ENCODE measurements at places on chromosomes 1 and 21.

- no peak for DNase-seq
Observed at GRCh38 chr21:28025111-28025510, 967.6 kb downstream of the LTN1 start.

GRCh38 chr1:241742084-241742483 lies 90.0 kb downstream of the WDR64 start:
- no peak for DNase-seq

DNA sequence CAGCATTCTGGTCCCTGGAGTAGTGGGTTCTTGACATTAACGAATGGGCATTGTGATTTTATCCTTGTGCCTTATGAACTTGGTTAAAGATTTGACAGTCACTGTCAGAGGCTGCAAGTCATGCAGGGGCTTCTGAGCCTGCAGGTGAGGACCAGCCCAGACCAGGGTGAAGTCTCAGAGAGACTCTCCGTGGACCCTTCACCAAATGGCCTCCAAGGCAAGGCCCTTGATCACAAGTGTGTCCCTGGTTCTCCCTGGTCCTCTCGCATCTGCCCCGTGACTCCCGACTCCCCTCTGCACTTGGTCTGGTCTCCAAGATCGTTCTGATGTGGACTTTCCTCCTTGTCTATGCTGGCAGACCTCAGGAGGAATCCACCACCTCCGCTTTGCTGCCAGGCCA lies 476.5 kb upstream of the VAMP3 start:
- DNase-seq: no peak

DNA sequence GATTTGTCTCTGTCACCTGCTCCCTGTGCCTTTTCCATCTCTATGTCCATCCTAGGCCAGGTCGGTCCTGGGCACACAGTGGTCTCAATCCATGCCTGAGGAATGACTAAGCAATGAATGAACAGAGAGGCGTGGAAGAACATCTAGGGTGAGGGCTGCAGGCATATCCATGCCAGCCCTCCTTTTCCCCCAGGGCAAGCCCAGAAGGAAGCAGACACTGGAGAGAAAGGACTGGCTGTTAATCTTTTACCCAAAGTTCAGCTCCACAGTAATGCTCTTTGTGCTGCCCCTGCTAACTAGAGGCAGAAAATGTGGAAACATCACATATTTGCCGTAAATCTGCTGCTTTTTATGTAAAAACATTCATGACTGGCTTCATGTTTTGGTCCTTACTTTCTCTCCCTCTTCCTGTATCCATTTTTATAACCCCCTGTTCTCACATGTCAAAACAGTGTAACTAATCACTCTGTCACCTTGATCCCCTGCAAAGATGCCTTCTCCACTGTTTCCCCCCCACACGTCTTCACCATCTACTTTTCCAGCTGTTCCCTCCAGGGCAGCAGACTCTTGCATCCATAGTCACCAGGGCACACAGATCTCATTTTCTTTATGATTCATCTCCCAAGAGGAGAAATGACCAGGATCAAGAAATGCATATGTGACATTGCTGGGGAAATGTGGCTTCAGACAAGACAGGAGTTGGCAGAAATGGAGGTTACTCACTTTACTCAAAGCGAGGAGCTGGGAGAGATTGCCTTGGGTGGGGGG lies 166.4 kb upstream of the PROX1 start:
- DNase-seq: no peak

- DNase-seq: no peak
Observed at GRCh38 chr1:149966405-149966804, 29.7 kb upstream of the MTMR11 start.

DNA sequence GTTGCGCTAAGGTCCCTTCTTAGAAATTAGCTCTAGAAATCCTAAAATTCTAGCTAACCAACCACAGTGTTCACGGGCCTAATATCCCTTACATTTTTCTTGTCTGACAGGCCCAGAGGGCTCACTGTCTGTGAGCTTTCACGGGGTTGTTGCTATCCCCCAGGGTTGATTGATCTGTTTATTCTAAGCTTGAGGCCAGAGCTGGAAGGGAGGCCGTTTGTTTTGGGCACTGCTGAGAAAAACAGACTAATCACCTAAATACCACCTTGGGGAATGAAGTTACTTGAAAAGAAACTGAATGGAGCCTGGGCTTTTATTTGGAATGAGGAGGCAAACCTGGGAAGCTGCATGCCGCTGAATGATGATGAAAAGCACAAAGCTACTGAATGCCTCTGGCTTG lies 162.4 kb downstream of the KIF26B start:
- no peak for DNase-seq

GRCh38 chr1:18309552-18310155 lies 171.1 kb upstream of the KLHDC7A start:
- no peak for DNase-seq

DNA sequence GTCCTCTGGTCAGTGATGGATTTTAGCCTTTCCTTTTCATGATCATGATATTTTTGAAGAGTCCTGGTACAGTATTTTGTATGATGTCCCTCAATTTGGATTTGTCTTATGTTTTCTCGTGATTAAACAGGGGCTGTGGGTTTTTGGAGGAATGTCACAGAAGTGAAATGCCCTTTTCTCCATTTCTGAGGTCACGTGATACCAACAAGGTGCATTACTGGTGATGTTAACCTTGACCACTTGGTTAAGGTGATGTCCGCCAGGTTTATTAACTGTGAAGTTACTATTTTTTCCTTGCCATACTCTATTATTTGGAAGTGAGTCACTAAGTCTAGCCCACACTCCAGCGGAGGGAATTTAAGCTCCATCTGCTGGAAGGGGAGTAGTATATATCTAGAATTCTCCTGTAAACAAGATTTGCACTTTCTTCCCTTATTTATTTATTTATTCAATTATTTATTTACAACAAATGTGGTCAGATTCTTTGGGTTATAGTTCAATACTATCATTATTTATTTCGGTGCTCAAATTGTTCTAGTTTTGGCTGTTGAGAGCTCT lies 123.4 kb downstream of the HIVEP3 start:
- DNase-seq: no peak

DNA sequence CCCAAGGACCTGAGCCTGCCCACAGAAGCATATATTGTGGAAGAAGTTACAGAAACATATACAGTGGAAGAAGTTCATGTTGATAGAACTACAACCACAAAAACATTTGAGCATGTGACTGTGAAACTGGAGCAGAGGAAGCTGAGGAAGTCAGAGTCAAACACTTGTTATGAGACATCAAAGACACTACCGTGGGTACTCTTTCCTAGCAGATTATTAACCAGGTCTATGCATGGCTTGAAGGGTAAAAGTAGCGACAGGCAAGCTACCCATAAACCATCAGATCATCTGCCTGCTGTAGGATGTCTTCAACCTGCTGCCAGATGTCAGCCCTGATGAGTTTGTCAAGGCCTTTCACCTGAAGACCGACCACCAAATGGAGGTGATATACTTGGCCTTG lies 35.8 kb downstream of the IVNS1ABP start:
- DNase-seq: no peak

GRCh38 chr21:24118738-24119459 lies 1488.4 kb downstream of the MRPL39 start:
- no peak for DNase-seq

DNA sequence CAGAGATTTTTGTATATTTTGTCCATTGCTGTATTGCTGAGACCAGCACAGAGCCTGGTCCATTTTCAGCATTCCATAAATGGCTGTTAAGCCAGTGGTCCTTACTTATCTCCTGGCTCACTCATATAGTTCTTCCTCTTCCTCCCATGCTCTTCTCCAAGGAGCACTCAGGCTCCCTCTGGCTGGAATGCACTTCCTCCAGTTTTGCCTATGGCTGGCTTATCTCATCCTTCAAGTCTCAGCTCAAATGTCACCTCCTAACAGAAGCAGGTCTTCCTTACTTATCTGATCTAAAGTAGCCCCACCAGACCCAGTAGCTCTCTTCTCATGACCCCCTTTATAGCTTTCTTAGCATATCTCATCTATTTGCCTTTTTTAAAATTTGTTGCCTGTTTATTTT lies 146.9 kb downstream of the SLC30A10 start:
- DNase-seq: no peak

DNA sequence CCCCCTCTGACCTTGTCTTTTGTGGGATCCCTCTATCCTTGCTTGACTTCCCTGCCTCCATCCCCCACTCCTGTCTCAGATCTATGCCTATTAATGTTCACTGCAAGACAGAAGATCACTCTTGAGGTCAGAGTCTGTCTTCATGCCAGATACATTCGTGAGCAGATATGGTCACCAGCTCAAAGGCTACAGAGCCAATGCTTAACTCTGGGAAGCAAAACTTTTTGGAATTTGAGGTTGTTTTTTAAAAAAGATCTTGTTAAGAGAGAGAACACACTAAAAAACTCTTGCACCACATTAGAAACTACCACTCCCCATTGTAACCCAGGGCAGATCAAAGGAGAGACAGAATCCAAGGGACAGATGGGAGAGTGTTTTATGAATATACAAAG lies 17.1 kb upstream of the A3GALT2 start:
- no peak for DNase-seq

DNA sequence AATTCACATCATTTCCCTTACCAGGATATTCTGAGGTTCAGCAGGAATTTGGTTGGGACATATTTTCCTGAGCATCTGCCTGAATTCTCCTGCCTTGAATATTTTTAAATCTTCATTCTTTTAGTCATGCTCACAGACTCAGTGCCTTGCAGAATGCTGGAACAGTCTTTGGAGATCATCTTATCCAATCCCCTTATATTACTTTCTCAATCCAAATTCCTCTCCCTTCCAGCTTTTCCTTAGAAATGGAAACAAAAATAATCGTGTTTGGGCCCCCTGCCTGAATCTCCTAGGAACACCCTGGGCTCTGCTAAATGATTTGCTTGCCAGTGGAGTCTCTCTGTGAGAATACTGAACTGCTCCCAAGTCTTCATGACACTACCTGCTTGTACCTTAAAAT lies 38.4 kb downstream of the LHX8 start:
- no peak for DNase-seq

DNA sequence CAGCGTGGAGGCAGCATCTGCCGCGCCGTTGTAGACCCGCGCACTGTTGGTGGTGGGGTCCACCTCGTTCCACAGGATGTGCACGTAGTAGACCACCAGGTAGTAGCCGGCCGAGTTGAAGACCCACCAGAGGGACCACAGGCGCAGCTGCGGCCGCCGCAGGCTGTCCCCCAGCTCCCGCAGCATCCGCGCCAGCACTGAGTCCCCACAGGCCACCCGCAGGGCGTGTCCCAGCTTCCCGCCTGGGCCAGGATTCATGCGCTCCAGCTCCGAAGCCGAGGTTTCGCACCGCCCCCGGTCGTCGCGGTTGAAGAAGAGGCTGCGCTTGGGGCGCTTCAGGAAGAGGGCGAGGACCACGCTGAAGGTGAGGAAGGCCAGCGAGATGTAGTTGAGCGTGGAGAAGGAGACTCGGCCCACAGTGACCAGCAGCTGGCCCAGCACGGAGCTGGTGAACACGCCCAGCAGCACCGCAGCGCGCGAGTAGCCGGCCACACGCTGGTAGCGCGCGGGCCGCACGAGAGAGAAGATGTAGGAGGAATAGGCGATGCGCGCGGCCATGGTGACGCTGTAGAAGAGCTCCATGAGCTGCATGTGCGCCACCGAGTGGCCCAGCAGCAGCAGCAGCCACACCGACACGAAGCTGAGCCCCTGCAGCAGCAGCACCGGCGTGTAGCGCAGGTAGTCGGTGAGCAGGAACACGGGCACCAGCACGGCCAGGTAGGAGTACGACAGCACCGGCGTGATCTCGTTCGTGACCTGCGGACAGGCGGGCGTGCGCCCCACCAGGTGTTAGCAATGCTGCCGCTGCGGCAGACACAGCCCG lies 10.6 kb downstream of the SLC19A1 start:
- no peak for DNase-seq

DNA sequence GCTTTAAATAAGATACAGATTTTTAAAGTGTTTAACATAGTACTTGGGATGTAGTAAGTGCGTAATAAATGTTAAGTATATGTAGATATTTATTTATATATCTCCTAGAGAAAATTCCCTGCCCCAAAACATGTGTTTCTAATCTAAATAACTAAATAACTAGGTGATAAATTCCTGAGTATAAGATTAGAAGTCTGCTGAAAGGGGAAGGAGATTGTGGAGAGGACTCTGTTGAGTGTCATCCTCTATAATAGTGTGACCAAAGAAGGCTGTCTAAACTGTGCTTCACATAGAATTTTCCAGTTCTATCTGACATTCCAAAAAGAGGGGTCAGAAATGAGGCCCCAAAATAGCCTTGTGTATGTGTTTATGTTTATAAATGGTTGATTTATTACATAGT lies 590.5 kb upstream of the ADAMTS5 start:
- no peak for DNase-seq

DNA sequence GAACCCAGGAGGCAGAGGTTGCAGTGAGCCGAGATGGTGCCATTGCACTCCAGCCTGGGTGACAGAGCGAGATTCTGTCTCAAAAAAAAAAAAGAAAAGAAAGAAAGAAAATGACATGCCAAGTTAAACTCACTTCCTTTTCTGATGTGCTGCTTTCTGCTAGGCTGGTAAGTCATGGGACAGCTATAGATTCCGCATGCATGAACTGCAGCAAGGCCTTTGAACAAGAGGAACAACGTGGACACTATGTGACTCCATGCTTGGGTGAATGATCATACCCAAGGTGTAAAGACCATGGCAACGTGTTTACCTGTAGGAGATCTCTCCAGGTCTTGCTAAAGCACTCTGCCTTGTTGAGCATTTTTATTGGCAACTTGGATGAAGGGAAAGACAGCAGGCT lies 10.3 kb upstream of the TTF2 start:
- DNase-seq: no peak

DNA sequence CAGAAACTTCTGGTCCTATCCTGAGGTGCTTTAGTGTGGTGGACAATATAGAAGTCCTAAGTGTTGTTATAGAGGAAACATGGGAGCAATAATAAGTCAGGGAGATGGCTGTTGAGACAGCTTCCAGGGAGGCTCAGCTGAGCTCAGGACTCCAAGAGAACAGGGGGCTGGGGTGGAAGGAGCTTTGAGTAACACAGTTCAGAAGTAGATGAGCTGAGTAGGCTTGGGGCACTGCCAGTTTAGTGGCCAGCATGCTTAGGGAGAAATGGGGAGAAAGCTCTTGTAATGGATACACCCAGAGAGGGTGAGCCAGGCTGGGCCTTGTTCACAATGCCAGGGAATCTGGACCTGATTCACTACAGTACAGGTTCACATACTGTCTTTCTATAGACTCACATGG lies 201.6 kb downstream of the DAB1 start:
- no peak for DNase-seq

GRCh38 chr1:30816211-30817076 lies 58.9 kb upstream of the LAPTM5 start:
- DNase-seq: no peak

Measured in NCI-H345 (cell line).